ENCODE measurements at places on chromosomes 6 and 20.
A peak's percentile ranks its signal among the peaks of the same experiment; 100 is the strongest.

DNA sequence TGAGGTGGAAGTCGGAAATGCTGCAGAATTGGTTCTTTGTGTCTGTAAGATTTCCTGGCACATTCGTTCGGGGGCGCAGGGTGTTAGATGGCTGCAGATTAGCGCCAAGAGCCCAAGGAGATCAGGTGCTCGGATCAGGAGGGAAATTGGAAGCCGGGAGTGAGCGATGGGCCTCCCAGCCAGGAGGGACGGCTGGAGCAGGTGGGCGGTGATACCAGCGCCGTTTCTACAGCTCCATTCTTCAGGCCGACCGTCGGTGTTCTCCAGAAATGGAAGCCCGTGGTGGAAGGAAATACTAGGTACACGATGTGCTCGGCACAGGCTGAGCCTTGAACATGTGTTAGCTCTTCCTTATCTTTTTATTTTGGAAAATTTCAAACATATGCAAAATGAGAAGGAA is 6.5 kb downstream of the SIRPA start:
- DNase-seq, result no peak

DNA sequence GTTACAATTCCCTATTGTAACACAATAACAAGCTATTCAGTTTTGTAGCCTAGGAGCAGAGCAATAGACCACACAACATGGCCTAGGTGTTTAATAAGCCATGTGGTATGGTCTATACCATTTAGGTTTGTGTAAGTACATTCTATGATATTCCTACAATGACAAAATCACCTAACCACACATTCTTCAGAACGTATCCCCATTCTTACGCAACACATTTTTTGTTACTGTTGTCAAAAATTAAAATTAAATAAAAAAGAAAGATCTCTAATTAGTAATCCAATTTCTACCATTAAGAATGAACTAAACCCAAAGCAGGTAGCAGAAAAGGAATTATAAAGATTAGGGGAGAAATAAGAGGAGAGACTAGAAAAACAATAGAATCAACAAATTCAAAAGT is 44.0 kb downstream of the RANBP9 start:
- DNase-seq, result no peak

GRCh38 chr20:45037050-45037449 is 63.9 kb downstream of the KCNS1 start:
- no peak for DNase-seq

DNA sequence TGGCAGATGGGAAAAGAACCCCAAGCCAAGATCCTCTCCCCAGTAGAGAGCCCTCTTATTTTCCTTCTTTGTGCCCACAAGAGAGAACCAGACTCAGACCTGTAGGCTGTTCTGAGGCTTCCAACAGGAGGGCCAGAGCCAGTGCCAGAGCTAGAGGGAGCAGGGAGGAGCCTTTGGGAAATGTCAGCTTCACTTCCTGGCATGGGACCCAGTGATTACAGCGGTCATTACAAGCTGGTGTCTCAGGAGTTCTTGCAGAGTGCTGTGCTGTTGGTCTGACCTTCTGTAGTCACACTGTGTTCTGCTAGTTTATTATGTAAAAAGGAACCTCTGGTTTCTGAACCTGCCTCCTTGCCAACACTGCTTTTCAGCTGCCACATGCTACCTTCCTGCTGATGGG is 38.9 kb downstream of the STK35 start:
- no peak for DNase-seq

- no peak for DNase-seq
These were observed 26.5 kb downstream of the LCA5 start for GRCh38 chr6:79510707-79511106.

DNA sequence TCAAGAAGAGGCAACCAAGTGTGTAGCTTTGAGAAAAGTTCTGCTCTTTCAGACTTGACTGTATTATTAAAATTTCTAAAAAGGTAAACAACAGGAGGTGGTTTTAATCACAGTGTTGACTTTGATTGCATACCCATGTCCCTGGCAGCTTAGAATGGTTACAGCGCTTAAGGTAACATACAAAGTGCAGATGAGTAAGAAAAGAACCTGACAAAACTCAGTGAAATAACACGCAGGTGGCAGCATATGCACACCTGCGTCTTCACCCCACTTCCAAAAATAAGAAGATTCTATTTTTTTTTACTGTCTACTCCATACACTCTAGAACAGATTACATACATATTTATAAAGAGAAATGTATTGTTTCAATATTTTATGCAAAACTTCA is 233.5 kb downstream of the GMPR start:
- DNase-seq, result no peak

DNA sequence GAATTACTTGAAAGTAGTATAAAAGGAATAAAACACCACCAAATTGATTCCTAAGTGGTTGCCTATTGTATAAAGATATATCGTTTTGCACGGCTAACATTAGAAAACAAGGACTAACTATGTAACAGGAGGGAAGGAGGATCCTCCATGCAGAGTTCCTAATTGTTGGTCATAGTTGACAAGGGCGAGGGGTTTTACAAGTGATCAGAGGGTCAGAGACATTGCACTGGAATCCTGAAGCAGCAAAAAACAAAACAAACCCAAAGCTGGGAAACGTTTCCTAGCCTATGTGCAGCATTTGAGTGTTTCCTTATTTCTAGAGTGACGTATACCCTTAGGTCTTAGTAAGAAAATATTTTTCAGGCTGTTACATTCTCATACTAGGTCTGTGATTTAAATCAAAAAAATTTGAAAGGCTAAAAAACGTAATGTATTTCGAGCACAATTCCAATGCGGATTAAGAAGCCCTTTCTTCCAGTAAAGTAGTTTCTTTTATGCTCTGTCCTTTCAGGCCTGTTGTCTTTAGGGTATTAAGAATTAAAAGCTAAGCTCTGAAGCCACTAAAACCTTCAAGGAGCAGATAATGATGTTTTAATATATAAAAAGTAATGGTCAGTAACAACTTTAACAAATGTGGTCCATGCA is 373.8 kb upstream of the MMS22L start:
- DNase-seq, result no peak

- no peak for DNase-seq
These were observed 56.1 kb upstream of the PNRC1 start for GRCh38 chr6:89024456-89024855.

DNA sequence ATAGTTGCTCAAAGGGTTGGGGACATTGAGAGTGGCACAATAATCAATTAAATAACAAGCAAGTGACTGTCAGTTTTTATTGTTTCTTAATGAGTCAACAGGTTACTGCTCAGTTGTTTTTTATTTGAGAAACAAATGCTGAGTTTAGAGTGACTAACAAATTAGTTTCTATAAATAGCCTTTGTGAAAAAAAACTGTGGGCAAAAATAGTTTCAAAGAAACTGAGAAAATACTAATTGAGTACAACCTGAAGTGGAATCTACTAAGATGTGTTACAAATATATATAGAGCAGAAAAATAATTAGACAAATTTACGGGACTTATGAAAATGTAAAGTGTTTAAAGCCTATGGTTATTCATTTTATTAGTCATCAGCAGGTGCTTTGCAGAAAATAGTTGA is 22.3 kb downstream of the BEND6 start:
- no peak for DNase-seq

- peak; percentile 67 for DNase-seq
These were observed 74.0 kb downstream of the IGF2R start for GRCh38 chr6:160042788-160043301.

- no peak for DNase-seq
These were observed 85.7 kb downstream of the TAF4 start for GRCh38 chr20:61979701-61980635.

DNA sequence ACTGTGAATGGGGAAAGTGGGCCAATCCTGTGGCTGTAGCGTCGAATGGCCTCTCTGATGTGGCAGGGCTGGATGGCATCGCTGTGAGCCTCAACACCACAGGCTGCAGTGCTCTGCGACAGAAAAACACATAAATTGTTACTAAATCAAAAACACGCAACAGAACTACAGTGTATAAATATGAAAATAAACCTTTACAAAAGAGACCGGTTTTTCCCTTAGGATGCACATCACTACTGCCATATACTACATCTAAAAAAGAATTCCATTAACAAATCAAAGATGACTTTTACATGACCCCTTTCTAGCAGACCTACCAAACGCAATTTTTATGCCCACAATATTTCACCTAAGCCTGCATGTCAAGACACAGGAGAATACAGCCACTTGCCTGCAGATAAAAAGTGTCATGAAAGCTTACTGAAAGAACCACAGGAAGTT is 395.5 kb upstream of the RUNX2 start:
- DNase-seq, result no peak

DNA sequence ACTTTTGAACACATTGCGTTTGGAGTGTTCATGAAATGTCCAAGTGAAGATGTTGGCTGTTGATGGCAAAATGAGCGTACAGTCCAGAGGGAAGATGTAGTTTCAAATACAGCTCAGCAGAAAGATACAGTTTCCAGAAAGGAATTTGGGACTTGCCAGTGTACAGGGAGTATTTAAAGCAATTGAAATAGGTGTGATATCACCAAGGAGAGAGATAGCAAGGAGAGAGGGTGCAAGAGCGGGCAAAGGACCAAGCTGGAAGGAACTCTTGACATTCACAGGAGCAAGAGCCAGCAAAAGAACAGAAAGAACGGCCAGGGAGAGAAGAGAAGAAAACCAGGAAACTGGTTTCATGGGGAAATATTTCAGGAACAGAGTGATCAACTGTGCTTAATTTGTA is 47.8 kb downstream of the CARMIL1 start:
- no peak for DNase-seq

- DNase-seq, result no peak
These were observed 220.8 kb upstream of the HEY2 start for GRCh38 chr6:125528621-125529041.

All from brain microvascular endothelial cell (primary cell).